ENCODE measurements at places on chromosomes 7 and 10.
A peak's percentile ranks its signal among the peaks of the same experiment; 100 is the strongest.

DNA sequence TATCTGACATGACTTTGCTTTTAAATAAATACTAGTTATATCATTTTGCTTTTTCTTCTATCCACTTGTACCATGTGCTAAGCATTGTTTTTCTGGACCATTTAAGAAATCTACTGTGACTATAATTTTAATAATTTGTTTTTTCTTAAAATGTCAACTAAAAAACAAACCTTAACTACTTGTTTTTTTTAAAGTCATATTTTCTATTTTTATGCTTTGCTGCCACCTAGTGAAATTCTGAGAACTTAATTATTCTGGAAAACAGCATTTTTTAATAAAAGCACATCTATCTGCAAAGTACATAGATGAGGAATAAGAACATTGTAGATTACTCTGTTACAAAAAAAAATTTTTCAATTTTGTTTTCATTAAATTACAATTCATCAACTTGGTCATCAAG, 47.4 kb downstream of the ORC5 start:
- DNase-seq, result peak; percentile 13

DNA sequence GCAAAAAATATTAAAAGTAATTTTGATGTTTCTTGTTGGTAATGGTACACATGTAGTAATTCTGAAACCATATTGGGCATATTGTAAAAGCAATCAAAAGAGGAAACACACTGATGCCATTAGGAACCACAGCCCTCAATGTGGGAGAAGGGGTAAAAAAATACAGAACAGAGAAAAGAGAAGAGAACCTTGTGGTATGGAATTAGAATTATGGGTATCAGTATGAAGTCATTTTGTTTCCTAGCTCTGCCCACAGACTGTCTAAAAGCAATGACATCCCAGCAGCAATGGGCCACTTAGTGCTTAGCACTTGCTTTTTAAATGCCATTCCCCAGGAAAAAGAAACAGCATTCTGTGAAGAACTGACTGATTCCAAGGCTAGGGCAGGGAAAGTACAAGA, 61.5 kb downstream of the CPVL start:
- DNase-seq, result no peak

- DNase-seq, result no peak
Observed at GRCh38 chr10:98959379-98959778, 276.3 kb downstream of the HPSE2 start.

DNA sequence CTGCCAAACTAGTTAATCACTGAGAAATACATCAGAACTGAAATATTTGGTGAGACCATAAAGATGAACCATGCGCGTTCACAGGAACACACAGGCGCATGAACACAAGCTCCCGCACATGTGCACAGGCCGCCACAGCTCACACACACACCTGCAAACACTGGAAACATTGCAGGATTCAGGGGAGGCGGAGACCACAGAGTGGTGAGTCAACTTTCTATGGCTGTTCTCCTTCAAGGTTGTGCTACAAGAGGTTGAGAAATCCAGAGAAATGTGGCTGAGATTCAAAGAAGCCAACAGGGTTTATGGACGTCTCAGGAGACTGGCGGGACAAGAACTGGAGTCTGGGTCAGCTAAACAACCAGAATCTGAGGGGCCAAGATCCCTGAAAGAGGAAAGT, 17.8 kb downstream of the ESYT2 start:
- DNase-seq, result no peak

DNA sequence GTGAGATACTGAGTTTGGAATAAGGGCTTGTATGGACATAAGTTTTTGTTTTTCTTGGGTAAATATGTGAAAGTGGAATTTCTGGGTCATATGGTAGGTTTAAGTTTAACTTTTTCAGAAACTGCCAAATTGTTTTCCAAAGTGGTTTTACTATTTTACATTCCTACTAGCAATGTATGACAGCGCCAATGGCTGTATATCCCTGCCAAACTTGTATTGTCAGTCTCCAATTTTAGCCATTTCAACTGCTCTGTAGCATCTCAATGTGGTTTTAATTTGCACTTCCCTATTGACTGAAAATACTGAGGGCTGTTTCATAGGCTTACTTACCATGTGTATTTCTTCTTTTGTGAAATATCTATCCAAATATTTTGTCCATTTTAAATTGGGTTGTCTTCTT, 90.5 kb upstream of the ZNF32 start:
- no peak for DNase-seq
